ENCODE measurements at places on chromosomes 6 and 20. TPM values are rescaled to one million over a fixed set of nuclear protein-coding genes. Genes with fewer than 3 reads are reported as not detected.

- DNase-seq: no peak
Observed at GRCh38 chr6:64280569-64280968, 645.0 kb downstream of the PHF3 start.

SPDEF gene
- total RNA-seq: not detected

- no peak for DNase-seq
Observed at GRCh38 chr6:163738304-163738703, 323.8 kb downstream of the QKI start.

OOEP gene
- not detected for total RNA-seq

GRCh38 chr20:60078351-60079250 lies 120.4 kb downstream of the CDH26 start:
- DNase-seq: no peak

RUNX2 gene
- 14.0 TPM for total RNA-seq

- DNase-seq: no peak
Observed at GRCh38 chr20:58137236-58137635, 91.2 kb downstream of the ANKRD60 start.

DNA sequence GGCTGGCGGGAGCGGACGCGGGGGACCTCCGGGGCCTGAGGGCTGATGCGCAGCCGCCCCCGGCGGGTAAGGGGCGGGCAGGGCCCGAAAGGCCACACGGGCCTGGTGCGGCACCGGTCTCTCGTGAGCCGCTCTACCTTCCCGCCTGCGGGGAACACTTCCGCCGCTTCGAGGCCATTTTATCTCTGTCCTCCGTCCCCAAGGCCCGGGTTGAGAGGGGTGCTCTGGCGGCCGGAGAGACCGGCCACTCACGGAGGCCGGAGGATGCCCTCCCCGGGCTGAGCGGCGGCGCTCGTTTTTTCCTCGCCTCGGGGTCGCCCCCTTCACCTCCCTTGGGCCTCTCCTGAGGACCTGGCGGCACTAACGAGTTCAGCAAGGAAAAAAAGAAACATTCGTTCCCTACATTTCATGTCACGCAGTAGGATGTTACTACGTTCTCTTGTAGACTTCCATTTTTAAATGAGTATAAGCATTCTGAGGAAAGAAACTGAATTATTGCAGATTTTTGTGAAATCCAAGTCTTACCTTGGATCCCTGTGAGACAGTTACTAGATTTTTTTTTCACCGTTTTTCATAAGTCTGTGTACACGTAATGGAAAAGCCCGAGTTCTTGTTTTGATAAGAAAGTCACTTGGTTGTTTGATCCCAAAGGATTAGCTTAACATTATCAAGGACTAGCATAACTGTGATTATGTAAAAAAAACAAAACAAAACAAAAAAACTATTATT lies 575 bp downstream of the WTAP start:
- DNase-seq: no peak

DNA sequence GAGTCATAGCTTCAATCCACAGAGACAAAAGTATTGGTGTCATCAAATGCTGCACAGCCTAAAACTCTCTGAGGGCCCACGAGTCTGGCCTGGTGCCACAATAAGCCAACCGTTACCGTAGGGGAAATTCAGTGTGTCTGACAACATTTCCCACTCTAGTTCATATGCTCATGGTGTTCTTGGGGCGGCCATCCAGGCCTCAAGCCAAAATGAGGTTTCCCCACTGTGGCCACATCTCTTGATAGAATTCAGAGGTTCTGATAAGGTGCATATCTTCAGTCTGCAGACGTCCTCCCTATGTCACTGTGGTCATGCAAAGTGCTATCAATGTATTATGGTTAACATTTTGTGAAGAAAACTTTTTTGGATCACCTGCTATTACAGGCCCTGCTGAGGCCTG lies 627.7 kb downstream of the QKI start:
- no peak for DNase-seq

GRCh38 chr20:49790077-49790798 lies 22.4 kb upstream of the SLC9A8 start:
- DNase-seq: no peak

GRCh38 chr6:34178357-34179105 lies 32.6 kb upstream of the GRM4 start:
- DNase-seq: no peak

DNA sequence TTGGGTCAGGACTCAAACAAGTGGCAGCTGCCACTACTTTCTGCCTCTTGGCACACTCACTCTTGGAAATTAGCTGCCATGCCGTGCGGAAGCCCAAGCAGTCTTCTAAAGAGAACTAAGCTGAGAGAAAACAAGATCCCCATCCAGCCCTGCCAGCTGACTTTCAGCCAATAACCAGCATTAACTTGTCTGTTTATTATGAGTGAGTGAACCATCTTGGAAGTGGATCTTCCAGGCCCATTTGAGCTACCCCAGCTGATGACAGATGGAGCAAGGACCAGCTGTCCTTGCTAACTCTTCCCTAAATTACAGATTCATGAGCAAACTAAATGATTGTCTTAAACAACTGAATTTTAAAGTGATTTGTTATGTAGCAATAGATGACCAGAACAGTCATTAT lies 73.9 kb upstream of the RBM24 start:
- no peak for DNase-seq

TTBK1 gene
- total RNA-seq: 0.05 TPM

OXT gene
- not detected for total RNA-seq

METTL24 gene
- total RNA-seq: not detected

ZNF831 gene
- 37.8 TPM for total RNA-seq

SPATA25 gene
- 1.2 TPM for total RNA-seq

ANKRD66 gene
- total RNA-seq: not detected

- no peak for DNase-seq
Observed at GRCh38 chr20:20859510-20859909, 147.1 kb upstream of the RALGAPA2 start.

DNA sequence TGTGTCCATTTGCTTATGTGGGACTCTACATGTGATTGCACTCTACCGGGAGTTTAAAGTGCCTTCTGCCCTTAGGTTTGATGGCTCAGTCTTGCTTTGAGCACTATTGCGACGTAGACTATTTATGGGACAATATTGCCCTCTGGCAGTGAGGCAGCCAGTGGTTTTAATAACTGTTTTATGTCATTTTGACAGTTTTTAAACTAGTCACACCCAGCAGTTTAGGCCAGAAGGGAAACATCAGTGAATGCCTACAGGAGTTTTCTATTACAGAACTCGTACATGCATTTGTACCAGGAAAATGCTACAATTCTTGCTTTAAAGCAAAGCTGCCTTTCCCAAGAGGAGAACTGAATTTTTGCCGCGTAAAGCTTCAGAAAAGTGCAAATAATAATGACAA lies 813.7 kb downstream of the KIF16B start:
- no peak for DNase-seq

DNA sequence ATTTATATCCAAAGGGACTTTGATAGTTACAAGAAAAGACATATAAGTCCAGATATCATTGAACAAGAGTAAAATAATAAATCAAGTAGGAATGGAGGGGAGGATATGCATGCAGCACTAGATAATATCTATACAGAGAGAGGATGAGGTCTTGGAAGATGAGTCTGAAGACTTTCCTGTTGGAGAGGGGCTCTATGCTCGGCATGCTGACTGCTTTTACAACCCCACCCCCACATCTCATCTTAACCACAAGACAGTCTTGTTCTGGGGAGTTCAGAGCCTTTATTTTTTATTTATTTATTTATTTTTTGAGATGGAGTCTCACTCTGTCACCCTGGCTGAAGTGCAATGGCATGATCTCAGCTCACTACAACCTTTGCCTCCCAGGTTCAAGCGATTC lies 48.4 kb upstream of the IER3 start:
- DNase-seq: no peak

DEFB124 gene
- not detected for total RNA-seq

- no peak for DNase-seq
Observed at GRCh38 chr20:48638546-48638945, 189.3 kb downstream of the PREX1 start.

DNA sequence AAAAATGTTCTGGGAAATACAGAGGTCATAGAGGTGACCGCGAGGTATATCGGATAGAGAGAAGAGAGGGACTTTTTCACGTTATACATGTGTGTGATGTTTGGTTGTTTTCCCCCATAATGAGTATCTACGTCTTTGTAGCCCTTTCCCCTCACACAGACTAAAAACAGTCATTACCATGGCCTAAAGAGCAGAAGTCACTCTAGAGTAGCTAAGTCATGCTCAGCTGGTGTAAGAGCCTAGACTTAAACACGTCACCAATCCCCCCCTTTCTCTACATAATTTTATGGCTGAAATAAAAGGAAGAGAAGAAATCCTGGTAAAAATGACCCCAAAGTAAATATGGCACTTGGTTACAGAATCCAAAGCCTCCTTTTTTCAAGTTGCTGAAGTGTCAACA lies 6.0 kb upstream of the BEND3 start:
- no peak for DNase-seq

DNA sequence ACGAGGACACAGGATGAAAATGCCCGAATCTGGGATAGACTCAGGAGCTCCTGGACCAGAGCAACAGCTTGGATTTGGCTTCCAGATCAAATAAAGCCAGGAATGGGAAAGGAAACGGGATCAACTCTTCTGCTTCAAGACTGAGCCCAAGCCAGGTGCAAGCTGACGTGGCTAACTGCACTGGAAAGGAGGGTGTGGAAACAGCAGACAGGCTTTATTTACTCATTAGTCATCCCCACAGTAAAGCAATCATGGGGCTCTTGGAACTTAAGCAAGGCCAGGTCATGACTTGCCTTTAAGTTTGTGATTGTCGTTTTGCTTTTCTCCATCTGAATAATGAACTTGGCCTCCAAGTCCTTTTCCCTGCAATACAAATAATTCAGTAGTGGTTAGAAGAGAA lies 45.2 kb downstream of the KIF16B start:
- no peak for DNase-seq

GRCh38 chr6:15398633-15399275 lies 152.9 kb downstream of the JARID2 start:
- DNase-seq: no peak

DNA sequence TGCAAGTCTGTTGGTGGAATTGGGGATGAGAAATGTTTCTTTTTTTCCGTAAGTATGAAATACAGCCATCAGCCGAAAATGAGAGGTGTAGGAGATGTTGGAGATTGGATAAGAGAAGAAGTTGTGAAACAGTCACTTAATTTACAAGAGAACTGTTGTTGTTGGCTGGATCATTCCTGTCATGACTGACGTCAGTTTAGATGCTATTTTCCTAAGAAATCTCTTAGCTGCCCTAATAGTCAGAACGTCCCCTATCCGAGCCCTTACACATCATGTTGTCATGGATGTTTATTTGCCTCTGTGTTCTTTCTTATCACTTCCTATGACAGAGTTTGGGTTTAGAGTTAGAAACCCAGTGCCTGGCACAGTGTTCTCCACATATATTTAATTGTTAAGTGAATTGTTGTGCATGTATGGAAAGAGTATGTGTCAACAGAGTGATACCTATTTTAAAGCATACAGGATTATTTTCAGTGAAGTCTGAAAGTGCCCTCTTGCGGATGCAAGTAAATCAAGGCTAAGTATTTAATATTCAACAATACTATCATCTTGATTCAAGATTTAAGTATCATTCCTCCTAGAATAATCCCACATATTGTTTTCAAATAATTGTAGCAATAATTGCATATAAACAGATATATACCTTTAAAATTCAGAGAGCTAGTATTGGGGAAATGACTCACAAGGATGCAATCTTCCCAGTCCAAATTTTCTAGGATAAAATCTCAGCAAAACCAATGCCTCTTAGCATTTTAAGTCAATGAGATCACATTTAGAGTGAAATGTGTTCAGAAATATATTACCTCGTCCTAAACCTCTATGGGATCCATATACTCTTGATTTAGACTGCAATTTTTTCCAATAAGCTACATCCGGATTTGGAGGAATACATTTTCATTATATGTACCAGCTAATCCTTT lies 309.9 kb upstream of the NOX3 start:
- no peak for DNase-seq

- no peak for DNase-seq
Observed at GRCh38 chr6:115524821-115525220, 535.9 kb downstream of the FRK start.

DNA sequence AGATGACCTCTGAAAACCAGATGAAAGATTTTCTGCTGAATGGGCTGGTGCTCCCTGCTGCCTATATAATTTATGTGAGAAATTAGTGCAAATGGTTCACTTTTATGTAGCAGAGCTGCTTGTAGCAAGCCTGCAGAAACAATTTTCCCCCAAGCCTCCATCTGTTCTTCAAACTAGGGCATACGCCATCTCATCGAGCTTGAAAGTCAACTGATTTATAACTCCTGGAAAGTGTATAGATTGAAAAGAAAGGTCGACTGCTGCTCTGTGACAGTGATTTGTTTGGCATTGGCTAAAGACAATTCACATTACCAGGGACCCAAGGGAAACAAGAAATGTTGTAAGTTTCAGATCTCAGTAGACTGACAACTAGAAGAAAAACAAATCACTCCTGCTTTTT lies 93.3 kb downstream of the PACRG start:
- no peak for DNase-seq

DNA sequence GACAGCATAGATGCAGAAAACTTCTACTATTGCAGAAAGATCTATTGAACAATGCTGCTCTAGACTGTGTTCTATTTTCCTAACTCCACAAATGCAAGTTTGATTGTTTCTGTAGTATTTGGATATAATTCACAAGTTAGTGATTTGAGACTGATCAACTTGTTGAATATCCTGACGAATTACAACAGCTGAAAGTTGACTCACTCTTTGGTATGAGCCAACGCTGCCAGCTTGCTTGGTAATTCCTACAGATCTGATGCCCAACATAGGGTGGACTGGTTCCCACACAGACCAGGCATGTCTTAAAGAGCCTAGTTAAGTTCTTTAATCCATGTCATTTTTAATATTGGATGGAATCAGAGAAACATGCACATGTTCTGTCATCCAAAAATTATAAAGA lies 231.0 kb upstream of the RAB32 start:
- no peak for DNase-seq

BPIFB3 gene
- total RNA-seq: not detected

DNA sequence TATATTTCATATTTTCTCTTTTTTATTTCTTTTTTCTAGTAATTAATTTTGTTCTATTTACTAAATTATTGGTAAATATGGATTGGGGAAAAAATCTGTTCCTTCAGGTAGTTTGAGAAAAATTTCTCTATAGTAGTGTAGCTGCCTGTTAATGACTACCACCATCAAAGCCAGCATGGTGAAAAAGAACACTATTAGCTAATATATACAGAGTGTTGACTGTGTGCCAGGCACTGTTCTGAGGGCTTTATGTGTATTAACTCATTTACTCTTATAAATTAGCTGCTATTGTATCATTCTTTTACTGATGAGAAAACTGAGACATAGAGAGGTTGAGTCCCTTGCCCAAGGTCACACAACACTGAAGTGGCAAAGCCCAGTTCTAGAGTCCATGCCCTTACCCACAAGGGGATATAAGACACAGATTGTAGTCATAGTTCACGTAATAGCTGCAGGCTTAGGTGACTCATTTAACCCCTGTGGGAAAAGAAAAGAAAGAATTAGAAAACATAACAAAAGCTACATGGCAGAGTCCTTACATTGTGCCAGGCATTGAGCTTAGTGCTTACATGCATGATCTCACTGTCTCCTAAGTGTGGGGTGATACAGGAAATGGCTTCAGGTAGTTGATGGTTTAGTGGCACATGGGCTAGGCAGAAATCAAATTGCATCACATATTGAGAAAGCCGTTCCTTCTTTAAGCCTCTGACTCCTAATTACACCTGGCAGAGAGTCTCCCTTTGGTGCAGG lies 12.2 kb upstream of the AKIRIN2 start:
- no peak for DNase-seq

OR2J3 gene
- not detected for total RNA-seq

- no peak for DNase-seq
Observed at GRCh38 chr6:2684103-2684749, 66.5 kb downstream of the MYLK4 start.

SYNGAP1 gene
- total RNA-seq: 62.5 TPM

FAXC gene
- total RNA-seq: not detected

GRCh38 chr6:108423982-108424705 lies 129.3 kb downstream of the AFG1L start:
- no peak for DNase-seq

TRIM31 gene
- 0.32 TPM for total RNA-seq
